Uterus (tissue), 4 donors: ENCODE measurements at places on chromosomes 4 and X. TPM values are rescaled to one million over a fixed set of nuclear protein-coding genes. Genes with fewer than 3 reads are reported as not detected.

GRCh38 chr4:119825696-119826095 lies 197.1 kb upstream of the PDE5A start:
- no peak for DNase-seq

- DNase-seq = no peak
These were observed 24.1 kb upstream of the COQ2 start for GRCh38 chr4:83308672-83309071.

DNA sequence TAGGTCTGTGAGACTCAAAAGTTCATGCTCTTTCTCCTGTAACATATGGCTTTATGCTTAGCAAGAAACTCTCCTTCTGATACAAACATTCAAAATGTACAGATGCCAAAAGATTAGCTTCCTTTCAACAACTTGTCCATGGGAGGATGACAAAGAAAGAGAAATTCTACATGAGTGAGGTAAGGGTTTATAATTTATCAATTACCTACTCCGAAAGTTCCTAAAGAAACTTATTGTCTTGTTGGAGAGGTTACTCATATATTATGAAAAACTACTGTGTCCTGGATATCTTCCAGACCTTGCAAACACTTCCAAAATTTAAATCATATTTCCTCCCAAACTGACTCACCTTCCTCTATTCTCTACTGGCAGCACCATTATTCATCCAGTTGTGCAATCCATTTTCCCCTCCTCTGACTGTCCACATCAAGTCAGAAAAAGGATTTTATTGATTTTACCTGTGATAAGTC lies 65.1 kb downstream of the ENPEP start:
- no peak for DNase-seq

DNA sequence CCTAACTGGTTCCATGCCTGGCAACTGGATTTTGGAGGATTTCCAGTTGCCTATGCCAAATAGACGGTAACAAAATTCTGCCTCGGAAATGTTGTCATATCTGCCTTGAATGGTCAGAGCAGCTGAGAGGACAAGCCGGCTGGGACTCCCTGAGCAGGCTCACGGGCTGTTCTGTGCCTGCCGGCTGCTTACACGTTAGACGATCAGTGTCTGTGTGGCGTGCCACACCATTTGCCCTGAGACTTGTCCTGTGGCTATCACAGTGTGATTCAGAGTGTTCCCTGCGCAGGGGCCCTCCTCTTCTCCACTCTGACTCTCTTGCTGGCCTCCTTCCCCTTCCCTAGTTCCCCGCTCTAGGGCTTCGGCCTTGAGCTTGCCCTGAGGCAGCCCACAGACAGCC lies 42.4 kb downstream of the RAI2 start:
- no peak for DNase-seq

DNA sequence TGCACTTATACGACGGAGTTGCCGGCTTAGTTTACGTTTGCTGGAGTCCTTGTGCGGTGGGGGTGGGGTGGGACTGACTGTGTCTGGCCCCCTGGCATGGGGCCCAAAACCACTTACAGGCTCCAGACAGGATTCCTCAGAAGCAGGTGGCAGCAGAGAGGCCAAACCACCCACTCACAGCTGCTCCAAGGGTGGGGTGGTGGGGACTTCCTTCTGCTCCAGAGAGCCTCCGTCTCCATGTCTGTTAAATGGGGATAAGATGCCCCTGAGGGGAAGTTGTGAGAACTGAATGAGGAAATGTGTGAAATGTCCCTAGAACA lies 36.7 kb downstream of the PSAPL1 start:
- peak; percentile 12 for DNase-seq

GRCh38 chr4:7087036-7087435 lies 19.2 kb upstream of the GRPEL1 start:
- no peak for DNase-seq

Gene SLITRK2
- 2.1 TPM for total RNA-seq

Gene SULT1E1
- total RNA-seq = 539 TPM

Gene SHROOM3
- 3.3 TPM for total RNA-seq

DNA sequence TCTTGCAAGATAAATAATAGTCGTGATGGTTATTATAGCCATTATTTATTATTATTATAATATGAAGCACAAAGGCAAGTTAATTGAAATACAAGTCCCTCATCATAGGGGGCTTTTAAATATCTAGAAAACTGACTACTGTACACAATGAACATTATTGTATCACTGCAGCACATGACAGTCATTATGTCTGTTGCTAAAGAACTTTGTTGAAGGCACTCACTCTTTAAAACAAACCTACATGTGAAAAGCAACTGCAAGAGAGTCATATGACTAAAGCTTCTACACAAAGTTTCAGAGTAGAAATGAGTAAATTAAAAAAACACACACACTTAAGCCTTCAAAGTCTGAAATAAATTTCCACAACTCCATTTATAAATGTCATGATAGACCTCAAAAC lies 23.3 kb upstream of the DCAF12L1 start:
- no peak for DNase-seq

Gene TRAM1L1
- 2.8 TPM for total RNA-seq

DNA sequence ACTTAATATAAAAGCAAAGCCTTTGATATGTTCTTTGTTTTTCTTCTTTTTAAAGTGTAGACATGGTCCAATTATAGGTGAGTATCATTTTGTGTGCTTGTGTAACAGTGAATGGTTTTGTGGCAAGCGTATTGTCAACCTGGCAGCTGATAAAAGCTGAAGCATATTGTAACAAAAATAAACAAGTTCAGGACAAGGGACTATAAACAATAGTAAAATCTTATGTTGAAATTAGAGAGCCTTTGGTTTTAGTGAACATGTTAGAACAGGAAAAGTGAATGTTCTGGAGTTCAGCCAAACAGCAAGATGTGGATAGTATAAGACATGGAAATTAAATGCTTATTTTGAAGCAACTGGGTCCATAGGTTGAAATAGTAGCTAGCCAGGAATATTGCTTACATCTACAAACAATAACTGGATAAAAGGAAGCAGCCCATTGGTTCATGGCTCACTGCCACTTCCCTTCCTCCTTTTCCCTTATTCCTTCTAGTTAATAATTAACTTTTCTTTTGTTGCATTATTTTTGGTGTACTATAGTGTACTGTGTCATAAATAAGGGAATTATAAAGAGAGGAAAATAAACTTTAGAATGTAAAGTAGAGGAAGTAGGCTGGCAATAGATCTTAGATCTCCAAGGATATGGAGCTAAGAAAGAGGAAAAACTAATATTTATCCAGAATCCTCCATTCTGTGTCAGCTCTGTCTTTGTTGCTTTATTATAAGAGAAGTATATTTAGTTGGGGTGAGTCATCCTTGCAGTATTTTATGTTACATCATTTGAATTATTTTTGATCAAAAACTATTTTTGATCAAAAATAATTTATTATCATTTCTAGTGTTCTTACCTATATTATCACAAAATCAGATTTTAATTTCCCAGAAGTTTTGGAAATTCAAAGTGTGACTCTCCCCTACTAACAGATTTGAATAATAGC lies 65.6 kb downstream of the MRPL1 start:
- DNase-seq = no peak

GRCh38 chr4:159463235-159463634 lies 360.4 kb downstream of the RAPGEF2 start:
- DNase-seq = no peak

DNA sequence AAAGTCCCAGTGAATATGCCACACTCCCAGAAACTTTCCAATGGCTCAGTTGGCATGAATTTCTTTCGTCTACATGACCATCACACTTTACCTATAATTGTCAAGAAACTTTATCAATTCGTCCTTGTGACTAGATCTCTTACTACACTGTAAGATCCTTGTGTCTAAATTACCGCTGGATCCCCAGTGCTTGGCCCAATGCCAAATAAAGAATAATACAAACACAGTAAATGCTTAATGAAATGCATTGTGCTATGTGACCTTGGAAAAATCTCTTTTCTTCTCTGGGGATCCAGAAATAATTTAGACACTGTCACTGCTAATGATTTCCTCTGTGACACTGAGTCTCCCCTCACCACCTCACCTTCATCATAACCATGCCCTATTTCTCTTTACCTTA lies 137.9 kb downstream of the VSIG4 start:
- no peak for DNase-seq

DNA sequence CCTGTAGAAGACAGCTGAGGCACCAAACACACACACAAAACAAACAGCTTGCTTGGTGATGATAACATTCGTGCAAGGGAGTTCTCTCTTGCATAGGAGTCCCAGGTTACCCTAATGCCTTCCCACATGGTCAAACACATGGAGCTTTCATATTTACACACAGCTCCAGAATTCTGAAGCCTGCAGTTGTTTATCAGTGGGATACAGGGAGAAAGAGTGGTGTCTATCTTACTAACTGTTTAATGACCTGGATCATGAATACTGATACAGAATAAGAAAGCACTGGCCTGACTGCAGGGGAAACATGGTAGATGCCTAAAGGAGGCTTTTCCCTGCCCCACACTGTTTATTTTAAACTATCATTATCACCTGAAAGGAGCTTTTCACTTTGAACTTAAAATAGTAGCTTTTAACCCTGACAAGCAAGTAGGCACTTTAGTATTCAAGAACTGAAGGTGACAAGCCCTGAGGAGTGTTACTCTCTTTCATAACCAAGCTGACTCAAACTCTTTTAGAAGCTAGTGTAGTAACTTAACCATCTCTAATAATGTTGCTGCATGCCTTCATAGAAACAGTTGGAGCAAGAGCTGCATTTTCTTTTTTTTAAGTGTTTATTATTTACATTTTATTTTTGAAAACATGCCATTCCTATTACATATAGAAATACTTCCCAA lies 15.6 kb downstream of the TET2 start:
- DNase-seq = no peak

GRCh38 chrX:44002567-44002966 lies 29.4 kb upstream of the NDP start:
- DNase-seq = no peak

- no peak for DNase-seq
These were observed 820.3 kb upstream of the PCDH10 start for GRCh38 chr4:132328761-132329160.

- DNase-seq = no peak
These were observed 163.6 kb downstream of the CEP135 start for GRCh38 chr4:56112377-56112776.

DNA sequence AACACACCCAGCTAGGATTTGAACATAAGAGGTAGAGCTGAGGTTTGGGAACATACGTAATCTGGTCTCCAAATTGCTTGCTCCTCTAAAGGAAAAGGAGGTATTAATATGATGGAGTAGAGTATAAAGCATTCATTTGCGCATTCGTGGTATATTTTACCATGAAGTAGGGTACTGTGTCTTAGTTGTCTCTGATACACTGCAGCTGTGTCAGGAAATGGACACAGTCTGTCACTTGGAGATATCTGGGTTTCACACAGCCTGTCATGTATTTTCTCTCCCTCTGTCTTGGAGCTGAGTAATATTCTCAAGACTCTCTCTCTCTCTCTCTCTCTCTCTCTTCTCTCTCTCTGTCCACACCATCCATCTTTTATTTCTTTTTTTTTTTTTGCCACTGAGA lies 274.8 kb upstream of the UGT8 start:
- no peak for DNase-seq

Gene EDA2R
- total RNA-seq = not detected

GRCh38 chr4:68319040-68319439 lies 30.9 kb downstream of the YTHDC1 start:
- DNase-seq = no peak

DNA sequence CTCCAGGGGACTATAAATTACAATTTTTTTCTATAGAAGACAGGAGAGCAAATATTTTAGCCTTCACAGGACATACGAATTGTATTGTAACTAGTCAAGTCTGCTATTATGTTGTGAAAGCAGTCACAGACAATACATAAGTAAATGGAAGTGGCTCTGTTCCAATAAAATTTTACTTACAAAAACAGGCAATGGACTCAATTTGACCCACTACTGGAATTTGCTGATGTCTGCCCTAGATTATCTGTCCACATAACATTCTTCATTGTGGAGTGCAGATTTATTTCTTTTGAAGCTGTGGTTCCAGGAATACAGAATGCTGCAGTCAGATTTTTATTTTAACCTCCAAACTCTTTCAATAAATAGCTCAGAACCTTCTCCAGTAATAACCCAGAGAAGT lies 330.3 kb downstream of the PPP4R3C start:
- no peak for DNase-seq

Gene PDCL2
- not detected for total RNA-seq

- DNase-seq = no peak
These were observed 1865.3 kb upstream of the AGA start for GRCh38 chr4:179307297-179308136.

- no peak for DNase-seq
These were observed 148.6 kb upstream of the CNKSR2 start for GRCh38 chrX:21225643-21226042.

DNA sequence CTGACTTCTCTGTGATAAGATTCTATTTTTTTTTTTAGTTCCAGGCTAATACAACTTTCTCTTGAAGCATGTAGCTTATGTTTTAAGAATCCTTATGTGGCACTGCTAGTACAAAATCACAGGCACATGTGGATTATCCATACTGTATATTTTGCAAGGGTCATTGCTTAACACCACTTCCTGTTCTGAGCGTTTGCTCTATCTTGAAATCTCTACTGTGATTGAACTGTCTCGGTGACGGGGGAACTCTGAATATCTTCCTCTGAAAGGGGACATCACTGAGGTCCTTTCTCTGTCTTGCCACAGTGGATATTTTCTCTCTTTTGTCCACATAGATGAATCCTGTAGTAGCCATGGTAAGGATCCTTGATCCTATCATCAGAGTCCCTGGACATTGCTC lies 2.1 kb upstream of the WFS1 start:
- DNase-seq = no peak

DNA sequence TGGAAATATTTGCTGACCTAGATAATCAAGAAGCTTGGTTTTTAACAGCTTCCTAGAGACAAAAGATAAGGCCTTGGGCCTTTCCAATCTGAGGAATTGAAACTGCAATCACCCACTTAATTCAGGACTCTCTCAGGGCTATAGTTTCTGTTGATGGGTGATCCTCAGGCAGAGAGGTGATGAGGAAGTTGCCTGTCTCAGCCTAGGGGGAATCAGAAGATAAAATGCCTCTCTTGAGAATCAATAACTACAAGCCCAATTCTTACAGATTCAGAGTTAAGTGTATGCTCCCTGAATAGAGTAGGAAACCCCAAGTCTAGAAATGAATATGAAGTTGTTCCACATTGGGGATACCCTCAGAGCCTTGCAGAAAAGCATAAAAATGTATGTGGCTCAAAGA lies 45.5 kb downstream of the NFKB1 start:
- DNase-seq = no peak

GRCh38 chr4:168440442-168441264 lies 39.6 kb downstream of the DDX60L start:
- no peak for DNase-seq

Gene CORIN
- total RNA-seq = 6.7 TPM

DNA sequence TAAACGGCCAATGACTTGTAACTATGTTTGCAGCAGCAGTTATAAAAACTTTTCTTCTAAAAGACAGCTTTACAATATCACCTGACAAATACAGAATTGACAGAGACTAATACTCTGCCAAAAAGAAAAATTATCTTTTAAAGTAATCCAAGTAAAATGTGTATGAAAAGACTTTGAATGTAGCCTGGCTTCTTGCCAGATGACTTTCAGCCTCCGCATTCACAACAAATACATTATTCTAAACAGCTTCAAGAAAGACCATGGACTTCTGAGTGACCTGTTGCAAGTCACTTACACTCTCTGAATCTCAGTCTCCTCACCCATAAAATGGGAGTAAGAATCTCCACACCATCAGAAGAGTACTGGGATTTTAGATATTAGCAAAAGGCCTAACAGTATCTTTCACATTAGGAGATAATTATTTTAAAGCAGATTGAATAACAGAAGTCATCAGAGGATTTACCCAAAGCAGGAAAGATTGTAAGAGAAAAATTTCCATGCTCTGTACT lies 2.5 kb downstream of the ADAMTS3 start:
- no peak for DNase-seq

Gene SLC34A2
- 31.2 TPM for total RNA-seq
